Activated T-helper 1 cell treated with anti-CD3 and anti-CD28 coated beads, Interleukin-2, amount 50 U/mL, for 16 hours (primary cell): ENCODE measurements at places on chromosomes 3 and 15.

DNA sequence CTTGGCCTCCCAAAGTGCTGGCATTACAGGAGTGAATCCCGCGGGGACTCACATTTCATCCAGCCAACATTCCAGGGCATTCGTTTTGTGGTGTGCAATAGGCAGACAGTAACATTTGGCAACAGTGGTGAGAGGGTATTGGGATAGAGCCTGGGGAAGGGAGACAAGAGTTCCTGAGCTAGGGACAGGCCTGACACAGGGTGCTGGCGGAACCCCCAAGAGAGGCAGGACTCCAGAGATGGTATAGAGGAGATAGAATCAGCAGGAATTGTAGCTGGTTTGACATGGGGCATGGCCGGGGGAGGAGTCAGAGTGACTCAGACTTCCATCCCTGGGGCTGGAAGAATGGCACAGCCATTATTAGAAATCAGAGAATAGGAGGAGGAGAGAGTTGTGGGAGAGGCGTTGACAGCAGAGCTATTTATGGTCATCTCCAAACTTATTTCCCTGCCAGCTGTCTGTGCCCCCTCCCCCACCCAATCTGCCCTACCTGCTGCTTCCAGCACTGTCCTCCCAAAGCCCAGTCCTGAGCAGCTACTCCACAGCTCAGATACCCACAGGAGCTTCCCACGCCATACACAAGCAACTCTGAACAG, 4.4 kb upstream of the IDH2 start:
- DNase-seq: no peak

GRCh38 chr3:150710097-150710496, 6.4 kb upstream of the ERICH6 start:
- DNase-seq: no peak

GRCh38 chr3:177852001-177852807, 654.9 kb upstream of the TBL1XR1 start:
- DNase-seq: no peak

- no peak for DNase-seq
Measured at GRCh38 chr3:18086078-18086477, 339.1 kb downstream of the SATB1 start.

- no peak for DNase-seq
Measured at GRCh38 chr15:73679964-73680363, 4.2 kb upstream of the CD276 start.

GRCh38 chr15:80677041-80677440, 18.1 kb upstream of the ABHD17C start:
- DNase-seq: no peak
